ENCODE measurements at places on chromosomes 4 and X.

DNA sequence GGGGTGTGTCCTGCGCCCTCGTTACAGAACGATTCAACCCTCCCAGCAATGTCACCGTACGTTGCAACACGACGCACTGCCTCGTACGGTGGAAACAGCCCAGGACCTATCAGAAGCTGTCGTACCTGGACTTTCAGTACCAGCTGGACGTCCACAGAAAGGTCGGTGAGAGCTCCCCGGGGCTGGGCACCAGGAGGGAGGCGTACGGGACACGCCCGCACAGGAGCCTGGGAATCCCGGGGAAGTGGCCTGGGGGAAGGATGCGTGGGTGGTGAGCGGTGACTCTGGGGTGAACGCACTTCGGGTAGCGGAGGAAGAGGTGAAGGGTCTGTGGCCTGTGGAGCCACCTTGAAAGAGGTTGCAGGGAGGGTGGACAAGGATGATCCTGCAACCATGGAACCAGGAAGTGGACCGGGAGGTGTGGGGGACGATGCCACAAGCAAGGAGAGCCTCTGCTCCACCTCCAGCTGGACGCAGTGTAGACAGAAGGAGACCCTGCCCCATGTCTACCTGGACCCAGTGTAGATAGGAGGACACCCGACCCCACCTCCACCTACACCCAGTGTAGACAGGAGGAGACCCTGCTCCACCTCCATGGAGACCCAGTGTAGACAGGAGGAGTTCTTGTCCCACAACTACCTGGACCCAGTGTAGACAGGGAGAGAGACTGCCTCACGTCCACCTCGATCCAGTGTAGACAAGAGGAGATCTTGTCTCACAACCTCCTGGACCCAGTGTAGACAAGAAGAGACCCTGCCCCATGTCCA is 25.9 kb downstream of the CSF2RA start:
- no peak for DNase-seq

- DNase-seq: no peak
Observed at GRCh38 chr4:44679060-44679459, 840 bp downstream of the GUF1 start.

DNA sequence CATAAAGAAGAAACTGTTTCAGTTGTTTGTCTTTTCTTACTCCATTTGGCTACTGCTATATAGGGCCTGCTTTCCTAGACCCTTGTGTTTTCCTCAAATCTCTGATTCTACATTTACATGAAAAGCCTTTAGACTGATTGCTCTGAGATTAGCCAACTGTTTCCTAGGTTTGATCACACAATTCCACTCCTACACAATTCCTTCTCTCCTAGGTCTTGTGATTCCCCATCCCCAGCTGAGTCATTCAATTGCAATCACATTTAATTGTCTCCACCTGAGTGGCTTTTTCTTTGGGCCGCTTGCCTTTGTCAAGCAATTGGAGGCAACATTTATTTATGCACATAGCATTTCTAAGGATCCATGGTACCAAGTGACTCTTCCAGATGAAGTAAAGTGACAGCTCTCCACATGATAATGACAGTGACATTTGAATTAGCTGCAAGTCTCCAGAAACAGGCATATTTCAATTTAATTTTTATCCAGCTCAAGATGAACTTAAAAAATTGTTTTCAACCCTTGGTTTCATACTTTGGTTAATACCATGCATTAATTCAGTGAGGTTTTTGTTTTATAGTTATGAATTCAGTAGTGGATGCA is 35.8 kb downstream of the ATXN3L start:
- no peak for DNase-seq

DNA sequence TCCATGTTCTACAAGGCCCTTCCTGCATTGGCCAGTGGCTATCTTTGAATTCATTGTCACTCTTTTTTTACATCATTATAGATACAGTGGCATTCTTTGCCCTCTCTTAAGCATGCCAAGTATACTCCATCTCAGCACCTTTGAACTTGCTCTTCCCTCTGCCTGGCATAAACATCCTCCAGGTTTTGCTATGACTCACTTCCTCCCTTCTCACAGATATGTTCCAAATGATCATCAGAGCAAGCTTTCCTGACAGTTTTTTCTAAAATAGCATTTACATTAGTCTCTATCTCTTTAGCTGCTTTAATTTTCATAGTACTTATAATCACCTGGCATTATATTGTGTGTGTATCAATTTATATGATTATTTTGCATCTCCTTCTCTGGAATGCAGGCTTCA is 553.3 kb upstream of the MAGEB2 start:
- DNase-seq: no peak

- no peak for DNase-seq
Observed at GRCh38 chr4:182680234-182680653, 236.9 kb downstream of the DCTD start.

DNA sequence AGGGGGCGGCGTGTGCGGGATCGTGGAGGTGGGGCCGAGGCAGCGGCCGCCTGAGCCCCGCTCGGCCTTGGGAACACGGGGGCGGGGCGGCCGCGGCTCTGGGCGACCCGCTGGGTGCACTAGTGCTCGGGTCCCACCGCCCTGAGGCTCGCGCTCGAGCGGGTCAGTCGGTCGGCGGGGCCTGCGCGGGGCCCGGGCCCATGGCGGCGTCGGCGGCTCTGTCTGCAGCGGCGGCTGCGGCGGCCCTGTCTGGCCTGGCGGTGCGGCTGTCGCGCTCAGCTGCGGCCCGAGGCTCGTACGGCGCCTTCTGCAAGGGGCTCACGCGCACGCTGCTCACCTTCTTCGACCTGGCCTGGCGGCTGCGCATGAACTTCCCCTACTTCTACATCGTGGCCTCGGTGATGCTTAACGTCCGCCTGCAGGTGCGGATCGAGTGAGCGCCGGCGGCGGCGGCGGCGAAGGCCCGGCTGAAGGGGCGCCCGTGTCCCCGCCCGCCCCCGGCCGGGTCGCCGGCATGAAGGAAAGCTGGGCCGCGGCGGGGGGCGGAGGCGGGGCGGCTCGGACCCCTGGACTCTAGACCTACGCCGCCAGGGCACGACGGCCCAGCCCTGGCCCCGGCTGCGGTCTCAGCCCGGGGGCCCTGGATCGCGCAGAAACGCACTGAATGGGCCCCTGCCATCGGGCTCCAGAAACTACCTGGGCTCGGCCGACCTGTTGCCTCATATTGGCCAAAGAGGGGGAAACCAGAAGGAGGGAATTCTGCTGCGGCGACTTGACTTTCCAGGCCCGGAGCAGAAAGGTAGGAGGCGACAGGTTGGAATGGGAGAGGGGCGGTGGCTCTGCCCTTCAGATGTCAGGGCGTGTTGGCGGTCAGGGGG is at the start of gene SMIM10L2A:
Gene SMIM10L2A (plus strand): TSS at position 13 of the 878 bp plus-strand sequence. CDS start 188 bp downstream, at position 201.
- DNase-seq: no peak

DNA sequence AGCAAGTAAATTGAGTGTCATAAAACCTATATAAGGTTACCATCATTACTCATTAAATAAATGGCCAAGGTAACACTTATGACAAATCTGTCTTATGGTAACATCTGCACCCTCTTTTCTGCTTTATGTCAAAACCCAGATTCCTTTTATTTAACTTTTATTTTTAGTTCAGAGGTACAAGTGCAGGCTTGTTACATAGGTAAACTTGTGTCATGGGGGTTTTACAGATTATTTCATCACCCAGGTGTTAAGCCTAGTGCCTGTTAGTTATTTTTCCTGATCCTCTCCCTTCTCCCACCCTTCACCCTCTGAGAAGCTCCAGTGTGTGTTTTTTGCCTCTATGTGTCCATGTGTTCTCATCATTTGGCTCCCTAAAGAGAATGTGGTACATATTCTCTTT is 930.7 kb downstream of the CCSER1 start:
- DNase-seq: no peak

DNA sequence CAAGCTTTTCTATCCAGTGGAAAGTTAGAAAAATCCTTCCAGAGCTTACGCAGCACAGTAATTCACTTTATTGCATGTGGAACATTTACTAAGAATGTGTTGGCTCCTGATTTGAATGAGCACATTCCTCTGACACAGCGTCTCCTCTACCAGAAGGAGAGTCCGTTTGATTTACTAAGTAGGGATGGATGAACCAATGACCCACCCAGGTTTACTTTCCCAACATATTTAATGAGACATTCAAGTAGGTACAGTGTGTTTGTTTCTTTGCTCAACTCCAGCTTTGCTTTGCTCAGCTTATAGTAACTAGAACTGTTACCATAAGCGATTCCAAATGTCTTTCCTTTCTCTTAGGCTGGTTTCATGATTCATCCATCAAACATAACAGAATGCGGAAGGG is 161.7 kb downstream of the SMARCA1 start:
- no peak for DNase-seq

GRCh38 chrX:127621780-127622179 is 430.4 kb downstream of the ACTRT1 start:
- no peak for DNase-seq

- no peak for DNase-seq
Observed at GRCh38 chrX:150508451-150509367, 59.7 kb upstream of the MTM1 start.

DNA sequence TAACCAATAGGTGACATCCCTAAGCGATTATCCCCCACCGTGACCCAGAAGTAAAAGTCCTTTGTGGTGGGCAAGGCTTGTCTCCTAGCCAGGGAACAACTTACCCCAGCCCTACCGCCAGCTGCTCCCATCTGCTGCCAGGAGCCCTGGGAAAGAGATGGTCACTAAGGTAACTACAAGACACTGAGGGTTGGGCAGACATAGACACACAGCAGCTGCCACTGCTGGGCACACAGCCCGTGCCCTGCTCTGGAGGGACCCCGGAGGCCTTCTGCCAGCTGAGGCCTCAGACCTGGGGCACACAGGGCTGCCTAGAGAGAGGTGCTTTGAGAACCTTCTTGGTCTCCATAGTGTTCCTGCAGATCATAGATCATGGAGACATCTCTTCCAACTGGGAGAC is 53.0 kb upstream of the PROM1 start:
- DNase-seq: no peak

DNA sequence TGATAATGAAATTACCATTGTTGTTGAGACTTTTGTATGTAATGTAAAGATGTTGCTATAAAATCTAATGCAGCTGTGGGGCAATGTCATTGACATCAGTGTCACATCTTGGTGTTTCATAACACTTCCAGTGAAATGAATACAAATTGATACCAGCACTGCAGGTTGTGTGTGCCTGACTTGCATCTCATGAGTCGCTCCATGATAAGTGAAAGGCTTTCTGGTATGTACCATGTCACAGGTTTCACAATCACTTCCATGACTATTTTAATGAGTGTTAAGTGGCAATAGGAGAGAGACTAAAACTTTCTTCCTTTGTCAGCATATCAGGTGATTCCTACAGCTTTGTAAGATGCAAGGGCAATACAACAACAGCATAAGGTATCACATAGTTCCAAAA is 94.4 kb downstream of the ABCB7 start:
- no peak for DNase-seq

- DNase-seq: no peak
Observed at GRCh38 chr4:102819588-102820365, 7.6 kb downstream of the UBE2D3 start.

- no peak for DNase-seq
Observed at GRCh38 chr4:46908148-46908547, 897 bp downstream of the COX7B2 start.

GRCh38 chr4:185600801-185601434 is 65.6 kb upstream of the PDLIM3 start:
- no peak for DNase-seq

GRCh38 chrX:14015941-14016340 is 13.8 kb downstream of the GEMIN8 start:
- DNase-seq: no peak

DNA sequence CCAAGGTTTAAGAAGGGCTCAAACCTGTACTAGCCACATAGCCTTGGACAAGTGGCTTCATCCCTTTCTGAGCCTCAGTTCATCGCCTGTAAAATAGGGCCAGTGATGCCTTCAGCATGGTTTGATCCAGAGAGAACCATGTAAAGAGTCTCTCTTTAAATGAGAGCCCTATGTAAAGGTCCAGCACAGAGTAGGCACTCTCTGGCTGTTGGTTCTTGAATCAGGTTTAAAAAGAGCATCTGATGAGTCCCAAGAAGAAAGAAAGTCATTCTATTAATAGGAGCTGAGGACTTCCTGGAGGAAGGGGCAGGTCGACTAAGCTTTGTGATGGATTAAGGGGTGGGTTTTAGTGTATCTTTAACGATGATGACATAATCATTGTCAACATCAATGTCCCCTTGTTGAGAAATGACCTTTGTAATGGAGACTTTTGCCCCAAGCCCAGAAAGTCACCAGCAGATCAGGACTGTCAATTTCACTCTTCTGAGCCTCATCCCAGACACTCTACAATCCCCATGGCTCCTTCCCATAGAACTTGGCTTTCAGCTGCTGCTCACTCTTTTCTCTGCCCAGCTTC is 4.0 kb upstream of the SLC2A9 start:
- no peak for DNase-seq

- DNase-seq: no peak
Observed at GRCh38 chr4:176308441-176308840, 11.3 kb upstream of the SPCS3 start.

DNA sequence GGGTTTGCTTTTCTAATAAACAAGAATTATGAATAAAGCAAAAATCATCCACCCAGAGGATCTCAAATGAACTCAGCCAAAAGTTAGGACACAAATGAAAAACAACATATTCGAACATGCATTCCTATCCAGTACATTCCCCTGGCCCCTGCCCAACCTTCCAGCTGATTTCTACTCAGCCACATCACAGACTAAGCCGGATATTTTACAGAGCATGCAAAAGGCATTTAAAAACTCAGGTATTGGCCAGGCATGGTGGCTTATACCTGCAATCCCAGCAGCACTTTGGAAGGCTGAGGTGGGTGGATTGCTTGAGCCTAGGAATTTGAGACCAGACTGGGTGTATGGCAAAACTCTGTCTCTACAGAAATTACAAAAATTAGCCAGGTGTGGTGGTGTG is 54.6 kb downstream of the RELL1 start:
- DNase-seq: no peak

DNA sequence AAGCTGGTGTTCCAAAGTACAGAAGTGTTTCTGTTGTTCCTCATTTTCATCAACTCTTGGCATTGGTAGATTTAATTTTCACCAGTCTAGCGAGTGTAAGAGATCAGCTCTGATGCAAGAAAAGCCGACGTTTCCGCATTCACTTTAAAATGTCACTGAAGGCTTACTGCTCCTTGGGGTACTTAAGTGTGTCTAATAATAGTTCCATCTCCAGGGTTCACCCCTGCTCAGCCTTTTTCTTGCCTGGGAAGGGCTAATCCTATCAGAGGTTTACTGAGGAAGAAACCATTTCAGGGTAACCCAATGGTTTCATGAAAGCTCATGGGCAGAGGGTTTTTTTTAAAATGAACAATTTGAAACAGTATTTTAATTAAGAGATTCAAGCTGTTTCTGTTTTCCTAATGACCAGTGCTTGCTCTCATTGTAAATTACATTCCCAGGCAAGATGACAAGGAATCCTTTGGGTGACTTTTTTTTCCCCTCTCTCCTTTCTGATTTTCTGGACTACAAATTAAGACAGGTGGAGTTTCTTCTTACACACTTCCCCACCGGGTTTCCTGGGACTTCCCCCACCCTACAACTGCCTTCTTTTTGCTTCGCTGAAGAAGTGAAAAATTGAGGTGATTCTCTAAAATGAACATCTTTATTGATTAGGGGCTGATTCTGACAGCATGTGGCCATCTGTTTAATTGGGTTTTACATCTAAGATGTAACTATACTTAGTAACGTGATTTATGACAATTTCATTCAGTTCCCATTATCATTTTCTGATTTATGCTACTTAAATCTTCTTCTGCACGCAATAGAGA is 78.7 kb upstream of the CBLL2 start:
- DNase-seq: no peak

GRCh38 chr4:133498149-133498548 is 349.1 kb downstream of the PCDH10 start:
- no peak for DNase-seq
